ENCODE measurements at places on chromosomes 5 and 9. TPM values are rescaled to one million over a fixed set of nuclear protein-coding genes. Genes with fewer than 3 reads are reported as not detected.

Gene IL7R
- 60.9 TPM for total RNA-seq

Gene STKLD1
- 0.87 TPM for total RNA-seq

- H3K36me3 ChIP-seq, result no peaks in the 10 kb centered on the region
- no peaks in the 10 kb centered on the region for H3K4me1 ChIP-seq
- peaks cover 5% of the 10 kb centered on the region for H3K27me3 ChIP-seq
- H3K27ac ChIP-seq, result no peak overlapping the region
- H3K4me3 ChIP-seq, result no peak overlapping the region
- DNase-seq, result no peak
Observed at GRCh38 chr9:126033318-126033717, 286.1 kb downstream of the PBX3 start.

Gene CATSPER3
- total RNA-seq, result 0.34 TPM

Gene ITGA2
- total RNA-seq, result 1.5 TPM

- H3K4me3 ChIP-seq, result peak overlapping the region; percentile 99
- peaks cover 46% of the 10 kb centered on the region for H3K4me1 ChIP-seq
- DNase-seq, result no peak
Observed at GRCh38 chr9:112378328-112379176, 1.4 kb upstream of the HSDL2 start.

Gene TAF1L
- not detected for total RNA-seq

Gene ST8SIA4
- total RNA-seq, result 82.3 TPM

DNA sequence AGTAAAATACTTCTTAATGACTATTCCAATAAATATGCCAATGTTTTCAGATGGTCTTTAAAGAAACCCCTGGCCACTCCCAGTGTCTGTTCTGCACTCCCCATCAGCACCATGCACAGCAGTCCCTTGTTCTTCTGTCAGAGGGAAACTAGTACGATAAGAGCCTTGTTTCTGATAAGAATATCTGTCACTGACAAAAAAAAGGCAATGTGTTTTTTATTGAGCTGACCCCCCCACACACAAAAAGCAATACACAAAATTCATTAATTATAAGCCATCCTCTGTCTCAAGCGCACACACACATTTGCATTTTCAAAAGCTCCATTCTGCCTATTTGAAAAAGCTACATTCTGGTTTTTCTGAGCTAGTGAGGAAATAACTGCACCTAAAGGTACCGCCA lies 119.1 kb downstream of the ENC1 start:
- H3K27ac ChIP-seq, result no peak overlapping the region
- no peaks in the 10 kb centered on the region for H3K36me3 ChIP-seq
- DNase-seq, result no peak
- H3K4me1 ChIP-seq, result no peaks in the 10 kb centered on the region
- no peak overlapping the region for H3K4me3 ChIP-seq
- H3K27me3 ChIP-seq, result peaks cover under 1% of the 10 kb centered on the region

GRCh38 chr5:163735069-163735468 lies 229.7 kb downstream of the MAT2B start:
- H3K36me3 ChIP-seq, result no peaks in the 10 kb centered on the region
- no peak for DNase-seq
- no peak overlapping the region for H3K27ac ChIP-seq

GRCh38 chr5:88690409-88691229 lies 192.4 kb downstream of the MEF2C start:
- peaks cover 7% of the 10 kb centered on the region for H3K4me1 ChIP-seq
- H3K27ac ChIP-seq, result peak overlapping the region; percentile 73
- no peak overlapping the region for H3K4me3 ChIP-seq
- no peaks in the 10 kb centered on the region for H3K36me3 ChIP-seq
- DNase-seq, result peak; percentile 60

GRCh38 chr5:10856683-10857337 lies 95.8 kb upstream of the DAP start:
- no peaks in the 10 kb centered on the region for H3K36me3 ChIP-seq
- no peak for DNase-seq
- no peak overlapping the region for H3K27ac ChIP-seq
- H3K27me3 ChIP-seq, result peaks cover 3% of the 10 kb centered on the region

Gene PCA3
- not detected for total RNA-seq

GRCh38 chr5:3662344-3662743 lies 66.7 kb downstream of the IRX1 start:
- H3K4me3 ChIP-seq, result no peak overlapping the region
- H3K36me3 ChIP-seq, result no peaks in the 10 kb centered on the region
- H3K27me3 ChIP-seq, result no peaks in the 10 kb centered on the region
- no peak overlapping the region for H3K27ac ChIP-seq
- H3K4me1 ChIP-seq, result no peaks in the 10 kb centered on the region

Gene SLC36A2
- not detected for total RNA-seq

Gene HINT2
- 49.4 TPM for total RNA-seq

- no peak overlapping the region for H3K4me3 ChIP-seq
- peaks cover 34% of the 10 kb centered on the region for H3K27me3 ChIP-seq
- no peak overlapping the region for H3K27ac ChIP-seq
- H3K36me3 ChIP-seq, result no peaks in the 10 kb centered on the region
Observed at GRCh38 chr5:3607541-3608181, 12.0 kb downstream of the IRX1 start.

Gene C5orf46
- total RNA-seq, result not detected

DNA sequence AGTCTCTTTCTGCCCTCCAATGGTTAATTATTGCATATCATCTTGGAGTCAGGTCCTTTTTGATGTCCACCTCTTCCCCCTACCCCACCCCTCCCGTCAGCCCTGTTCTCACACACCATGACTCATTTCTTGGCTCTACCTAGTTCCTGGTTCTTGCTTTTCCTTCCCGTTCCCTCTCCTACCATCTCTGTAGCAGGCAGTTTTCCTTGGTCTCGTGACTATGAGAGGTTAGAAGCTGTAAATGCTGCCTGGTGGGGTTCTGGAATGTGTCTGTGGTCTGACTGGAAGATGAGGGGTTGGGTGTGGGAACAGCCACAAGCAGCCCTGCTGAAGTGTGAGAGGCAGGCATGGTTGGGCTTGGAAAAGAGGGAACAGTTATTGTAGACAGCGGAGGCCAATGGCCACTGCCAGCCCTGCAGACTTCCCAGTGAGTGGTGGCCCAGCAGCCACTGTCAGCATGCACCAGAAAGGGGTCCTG lies 18.2 kb downstream of the SLC22A5 start:
- DNase-seq, result no peak
- peaks cover 45% of the 10 kb centered on the region for H3K4me1 ChIP-seq
- H3K4me3 ChIP-seq, result no peak overlapping the region
- no peaks in the 10 kb centered on the region for H3K36me3 ChIP-seq

- peaks cover 68% of the 10 kb centered on the region for H3K36me3 ChIP-seq
- H3K27me3 ChIP-seq, result no peaks in the 10 kb centered on the region
- no peak overlapping the region for H3K27ac ChIP-seq
- H3K4me1 ChIP-seq, result peaks cover 25% of the 10 kb centered on the region
- no peak for DNase-seq
Observed at GRCh38 chr5:31536873-31537272, 4.8 kb downstream of the C5orf22 start.

- peak overlapping the region; percentile 74 for H3K27ac ChIP-seq
- H3K36me3 ChIP-seq, result no peaks in the 10 kb centered on the region
- H3K4me3 ChIP-seq, result peak overlapping the region; percentile 86
- peaks cover 10% of the 10 kb centered on the region for H3K27me3 ChIP-seq
Observed at GRCh38 chr9:69174616-69175463, 763 bp downstream of the TJP2 start.

DNA sequence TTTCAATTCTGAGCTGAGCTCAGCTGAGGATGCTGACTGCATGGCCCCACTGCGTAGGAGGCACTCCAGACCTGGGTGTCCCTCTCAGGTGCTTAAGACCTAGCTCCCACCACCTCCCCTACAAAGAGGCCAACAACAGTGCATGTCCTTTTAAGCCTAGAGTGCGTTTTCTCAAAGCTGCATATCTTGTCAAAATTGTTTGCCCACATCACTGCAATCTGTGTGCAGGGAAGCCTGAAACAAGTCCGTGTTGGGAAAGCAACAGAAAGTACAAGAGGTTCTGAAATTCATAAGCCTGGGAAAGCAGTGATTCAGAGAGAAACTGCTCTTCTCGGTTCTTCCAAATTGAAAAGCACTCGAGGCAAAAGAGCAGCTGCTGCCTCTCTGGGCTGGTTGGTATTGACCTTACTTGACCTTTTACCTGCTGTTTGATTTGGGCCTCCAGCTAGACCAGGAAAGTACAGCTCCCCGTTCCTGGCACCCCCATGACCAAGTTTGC lies 238.4 kb downstream of the NR2F1-AS1 start:
- H3K27me3 ChIP-seq, result no peaks in the 10 kb centered on the region
- DNase-seq, result no peak
- no peak overlapping the region for H3K27ac ChIP-seq
- no peaks in the 10 kb centered on the region for H3K36me3 ChIP-seq

DNA sequence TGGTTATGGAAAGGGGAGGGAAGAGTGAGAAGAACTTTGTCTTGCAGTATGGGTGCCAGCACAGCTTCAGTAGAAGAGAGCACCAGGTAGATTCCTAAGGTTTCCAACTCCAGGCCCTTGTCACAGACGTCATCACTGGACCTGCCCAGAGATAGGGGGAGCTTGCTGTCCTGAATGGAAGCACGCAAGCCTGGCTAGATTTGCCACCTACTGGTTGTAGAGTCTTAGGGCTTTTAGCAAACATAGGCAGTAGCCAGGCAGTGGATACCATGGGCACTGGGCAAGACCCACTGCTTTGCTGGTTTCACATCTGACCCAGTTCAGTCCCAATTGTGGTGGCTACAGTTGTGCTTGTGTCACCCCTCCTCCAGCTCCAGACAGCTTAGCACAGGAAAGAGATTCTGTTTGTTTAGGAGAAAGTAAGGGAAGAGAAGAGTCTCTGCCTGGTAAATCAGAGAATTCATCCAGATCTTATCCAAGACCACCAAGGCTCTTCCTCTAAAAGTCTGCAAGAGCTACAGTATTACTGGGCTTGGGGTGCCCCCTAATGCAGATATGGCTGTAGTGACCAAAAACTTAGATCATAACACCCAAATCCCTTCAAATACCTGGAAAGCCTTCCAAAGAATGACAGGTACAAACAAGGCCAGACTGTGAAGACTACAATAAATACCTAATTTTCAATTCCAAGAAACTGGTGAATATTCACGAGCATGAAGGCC lies 158.9 kb downstream of the HINT1 start:
- no peak overlapping the region for H3K27ac ChIP-seq
- H3K4me1 ChIP-seq, result no peaks in the 10 kb centered on the region
- no peak for DNase-seq
- H3K27me3 ChIP-seq, result peaks cover 13% of the 10 kb centered on the region
- no peaks in the 10 kb centered on the region for H3K36me3 ChIP-seq

GRCh38 chr9:136645903-136646754 lies 16.6 kb upstream of the EGFL7 start:
- peaks cover 31% of the 10 kb centered on the region for H3K27me3 ChIP-seq
- no peaks in the 10 kb centered on the region for H3K36me3 ChIP-seq
- no peaks in the 10 kb centered on the region for H3K4me1 ChIP-seq
- no peak overlapping the region for H3K27ac ChIP-seq
- no peak for DNase-seq

DNA sequence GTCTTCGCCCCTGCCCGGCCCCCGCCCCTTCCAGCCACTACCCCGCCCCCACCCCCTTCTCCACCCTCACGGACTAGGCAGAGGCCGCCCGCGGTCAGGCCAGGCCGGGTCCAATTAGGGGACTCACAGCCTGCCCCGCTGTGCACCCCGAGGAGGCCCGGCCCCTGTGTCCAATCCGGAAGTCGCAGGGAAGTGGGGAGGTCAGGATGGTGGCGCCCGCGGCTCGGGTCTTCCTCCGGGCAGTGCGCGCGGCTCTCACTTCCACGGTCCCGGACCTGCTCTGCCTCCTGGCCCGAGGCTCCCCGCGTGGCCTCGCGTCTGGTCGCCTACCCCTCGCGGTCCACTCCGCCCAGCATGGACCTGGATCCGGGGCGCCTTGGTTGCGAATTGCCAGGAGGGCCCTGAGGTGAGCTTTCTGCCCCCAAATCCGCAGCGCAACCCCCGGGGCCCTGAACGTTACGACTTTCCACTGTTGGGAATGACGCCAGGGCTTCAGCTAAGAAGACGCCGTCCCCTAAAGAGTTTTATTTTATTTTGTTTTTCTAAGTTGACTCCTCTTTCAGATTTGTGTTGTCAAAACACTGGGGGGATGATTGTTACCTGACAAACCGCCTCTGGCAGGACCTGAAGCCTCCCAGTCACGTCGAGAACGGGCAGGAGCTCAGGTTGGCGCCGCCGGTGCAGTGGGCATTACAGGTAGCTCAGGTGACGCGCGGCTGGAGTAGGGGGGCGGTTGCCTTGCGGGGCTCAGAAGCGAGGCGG lies 763 bp upstream of the IRX2 start:
- peak overlapping the region; percentile 22 for H3K27ac ChIP-seq
- H3K36me3 ChIP-seq, result peaks cover 3% of the 10 kb centered on the region

- no peaks in the 10 kb centered on the region for H3K4me1 ChIP-seq
- DNase-seq, result no peak
- no peaks in the 10 kb centered on the region for H3K36me3 ChIP-seq
- H3K27ac ChIP-seq, result no peak overlapping the region
- H3K27me3 ChIP-seq, result peaks cover 22% of the 10 kb centered on the region
Observed at GRCh38 chr5:80372780-80373179, 35.1 kb upstream of the ZFYVE16 start.

DNA sequence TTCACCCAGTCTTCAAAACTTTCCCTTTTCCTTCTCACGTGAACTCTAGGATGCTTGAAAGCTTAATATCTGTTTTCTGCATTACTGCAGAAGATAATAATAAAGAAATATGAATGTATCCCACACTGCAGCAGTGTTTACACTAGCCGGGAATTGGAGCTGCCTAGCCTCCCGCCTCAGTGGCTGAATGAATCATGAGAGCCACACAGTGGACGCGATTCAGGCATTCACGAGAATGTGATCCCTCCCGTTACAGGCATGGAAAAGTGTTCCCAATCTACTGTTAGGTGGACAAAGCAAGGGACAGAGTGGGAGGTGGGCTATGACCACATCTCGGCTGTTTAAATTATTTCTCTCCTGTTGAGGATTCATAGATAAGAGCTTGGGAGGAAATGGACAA lies 69.4 kb upstream of the CTSL start:
- no peak overlapping the region for H3K4me3 ChIP-seq
- H3K36me3 ChIP-seq, result no peaks in the 10 kb centered on the region
- no peaks in the 10 kb centered on the region for H3K4me1 ChIP-seq
- no peak for DNase-seq
- no peak overlapping the region for H3K27ac ChIP-seq
- no peaks in the 10 kb centered on the region for H3K27me3 ChIP-seq

- H3K27ac ChIP-seq, result peak overlapping the region; percentile 15
- H3K36me3 ChIP-seq, result peaks cover 67% of the 10 kb centered on the region
- no peak for DNase-seq
- no peaks in the 10 kb centered on the region for H3K27me3 ChIP-seq
- H3K4me1 ChIP-seq, result peaks cover 20% of the 10 kb centered on the region
Observed at GRCh38 chr5:169809281-169809680, 171.0 kb downstream of the INSYN2B start.

Gene PCDHB4
- total RNA-seq, result not detected

Gene NR6A1
- total RNA-seq, result 1.8 TPM

Gene SHOC1
- total RNA-seq, result not detected

DNA sequence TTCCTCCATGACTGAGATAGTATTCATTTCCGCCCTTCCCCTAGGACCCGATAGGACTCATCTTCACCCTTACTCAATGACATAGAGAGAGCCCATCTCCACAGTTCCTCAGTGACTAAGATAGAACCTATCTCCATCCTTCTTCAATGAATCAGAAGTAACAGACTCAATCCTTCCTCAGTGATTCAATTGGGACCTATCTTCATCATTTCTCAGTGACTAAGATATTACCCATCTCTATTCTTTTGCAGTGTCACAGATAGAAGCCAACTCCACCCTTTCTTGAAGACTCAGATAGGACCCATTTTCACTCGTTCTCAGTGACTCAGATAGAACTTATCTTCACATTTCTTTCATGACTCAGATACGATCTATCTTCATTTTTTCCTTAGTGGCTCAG lies 164.6 kb downstream of the FBXO4 start:
- no peak overlapping the region for H3K27ac ChIP-seq
- DNase-seq, result no peak
- no peaks in the 10 kb centered on the region for H3K27me3 ChIP-seq
- no peak overlapping the region for H3K4me3 ChIP-seq
- H3K36me3 ChIP-seq, result no peaks in the 10 kb centered on the region
- H3K4me1 ChIP-seq, result no peaks in the 10 kb centered on the region

All from activated T-helper 2 cell treated with anti-CD3 and anti-CD28 coated beads, Interferon-gamma antibody, Interleukin-2, Interleukin-4, amounts not matched to agents 10 μg/mL and 5 μg/mL and 100 μg/mL, durations not matched to agents 14 hours and 24 hours and 36 hours (primary cell).